ENCODE measurements at places on chromosomes 12 and 14.

DNA sequence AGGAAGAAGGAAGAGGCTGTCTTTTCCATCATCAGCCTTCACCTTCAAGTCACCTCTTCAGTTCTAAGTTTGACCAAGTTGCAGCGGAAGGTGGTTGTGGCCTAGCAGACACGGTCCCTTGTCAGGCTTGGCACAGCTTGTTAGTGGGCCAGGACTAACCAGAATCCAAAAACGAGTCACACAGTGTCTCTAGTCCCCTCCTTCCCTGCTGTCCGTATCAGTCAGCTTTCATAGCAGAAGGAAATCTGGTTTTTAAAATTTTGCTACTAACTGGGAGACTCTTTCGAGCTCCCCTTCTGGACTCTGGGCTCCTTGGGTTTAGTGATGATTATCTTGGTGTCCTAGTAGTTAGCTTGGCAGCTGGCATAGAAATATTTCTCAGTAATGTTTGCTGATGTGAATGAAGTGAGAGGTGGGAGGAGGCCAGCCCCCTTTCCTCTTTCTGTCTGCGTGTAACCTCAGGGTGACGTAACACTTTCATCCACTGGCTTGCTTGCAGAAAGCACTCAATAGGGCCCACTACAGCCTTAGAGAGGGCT is 3.8 kb downstream of the ETV6 start:
- DNase-seq: peak; percentile 78

DNA sequence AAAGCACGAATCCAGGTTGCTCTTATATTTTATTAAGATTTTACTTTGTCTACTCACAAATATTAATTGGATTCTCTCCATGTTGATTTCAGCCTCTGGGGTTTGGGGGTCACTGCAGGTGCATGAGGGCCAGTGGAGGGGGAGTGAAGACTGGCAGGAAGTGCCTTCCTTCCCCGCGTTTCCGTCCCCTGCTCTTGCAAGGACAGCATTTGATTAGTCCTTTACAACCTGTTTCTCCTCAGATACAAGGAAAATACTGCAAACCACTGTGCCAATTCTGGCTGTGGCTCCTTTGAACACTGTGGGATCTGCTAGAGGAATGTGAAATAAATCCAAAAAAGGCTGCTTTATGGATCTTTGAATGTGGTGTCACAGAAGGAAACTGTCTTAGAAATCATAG is 291.8 kb downstream of the ETNK1 start:
- DNase-seq: no peak

- DNase-seq: no peak
Observed at GRCh38 chr14:103367995-103368394, 17.2 kb upstream of the MARK3 start.

DNA sequence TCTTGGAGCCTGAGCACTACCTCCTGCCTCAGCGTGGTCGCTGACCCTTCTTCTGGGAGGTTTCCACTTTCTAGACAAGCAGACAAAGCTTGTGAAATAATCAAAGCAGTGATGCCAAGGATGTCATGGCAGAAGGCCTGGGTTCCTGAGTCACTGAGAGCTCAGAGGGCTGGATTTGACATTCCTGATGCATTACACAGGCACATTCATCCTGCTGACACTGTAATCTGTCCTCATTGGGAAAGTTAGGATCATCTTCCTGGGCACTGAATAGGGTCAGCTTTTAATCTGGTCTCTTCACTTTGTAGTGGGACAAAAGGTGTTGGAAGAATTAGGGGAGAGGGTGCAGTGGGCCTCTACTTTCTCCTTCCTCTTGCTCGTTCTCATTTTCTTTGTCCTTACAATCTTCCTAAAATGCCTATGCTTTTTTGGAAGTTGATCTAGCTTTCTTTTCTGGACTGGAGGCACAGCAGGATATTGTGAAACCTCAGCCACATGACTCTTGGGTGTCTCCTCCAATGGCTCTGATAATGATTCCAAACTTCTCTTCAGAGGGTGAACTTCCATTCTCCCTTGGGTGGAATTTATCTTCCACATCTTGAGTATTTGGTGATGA is 29.6 kb downstream of the EEA1 start:
- no peak for DNase-seq

DNA sequence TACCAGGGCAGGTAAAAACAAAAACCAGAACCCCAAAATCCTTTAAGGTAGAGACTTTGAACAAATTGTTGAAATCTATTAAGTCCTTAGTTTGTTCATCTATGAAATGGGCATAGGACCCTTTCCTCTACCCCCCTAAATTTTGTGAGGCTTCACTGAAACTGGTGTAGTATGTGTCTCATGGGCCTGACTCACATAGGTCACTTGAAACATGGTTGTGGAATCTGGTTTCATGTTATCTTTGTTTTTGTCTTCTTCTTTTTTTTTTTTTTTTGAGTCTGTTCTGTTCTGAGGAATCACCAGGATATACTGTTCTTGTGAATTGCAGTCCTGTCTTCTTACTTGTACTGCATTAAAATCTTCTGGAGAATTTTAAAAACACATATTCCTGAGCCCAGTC is 202.2 kb downstream of the KTN1 start:
- no peak for DNase-seq

DNA sequence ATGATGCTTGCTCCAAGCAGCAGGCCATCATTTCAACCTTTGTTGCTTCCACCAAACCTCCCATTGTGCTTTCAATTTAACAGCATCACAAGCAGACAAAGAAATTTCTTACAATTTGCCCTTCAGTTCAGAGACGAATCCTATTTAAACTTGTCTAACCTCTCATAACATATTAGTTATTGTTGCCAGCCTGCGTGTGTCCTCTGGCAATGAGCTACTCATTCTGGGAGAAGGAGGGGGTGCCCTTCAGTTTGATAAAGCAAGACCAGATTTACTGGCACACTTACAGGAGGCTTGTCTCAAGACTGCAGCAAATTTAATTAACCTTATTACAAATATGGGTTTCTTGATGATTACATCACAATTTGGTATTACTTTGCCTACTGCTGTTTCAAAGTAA is 203.6 kb upstream of the SOX5 start:
- no peak for DNase-seq

DNA sequence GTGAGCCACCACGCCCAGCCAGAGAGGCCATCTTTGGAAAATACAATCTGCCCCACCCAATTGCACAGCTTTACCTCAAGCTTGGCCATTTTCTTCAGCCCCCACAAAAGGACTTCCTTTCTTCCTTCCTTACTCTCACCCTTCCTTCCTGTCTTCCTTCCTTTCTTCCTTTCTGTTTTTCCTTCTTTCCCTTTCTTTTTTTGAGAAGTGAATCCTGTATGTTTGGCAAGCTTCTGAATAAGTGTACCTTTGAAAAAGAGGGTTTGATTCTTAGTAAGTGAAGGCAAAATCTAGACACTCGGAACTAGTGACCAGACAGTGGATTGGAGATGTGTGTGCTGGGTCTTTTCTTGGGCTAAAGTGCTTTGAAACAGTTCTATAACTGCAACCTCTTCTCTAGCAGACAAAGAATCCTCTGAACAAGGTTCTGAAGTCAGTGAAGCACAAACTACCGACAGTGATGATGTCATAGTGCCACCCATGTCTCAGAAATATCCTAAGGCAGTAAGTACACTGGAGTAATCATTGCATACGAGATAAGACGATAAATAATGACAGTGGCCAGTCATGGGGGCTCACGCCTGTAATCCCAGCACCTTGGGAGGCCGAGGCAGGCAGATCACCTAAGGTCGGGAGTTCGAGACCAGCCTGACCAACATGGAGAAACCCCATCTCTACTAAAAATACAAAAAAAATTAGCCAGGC is 49.5 kb downstream of the SUPT16H start:
- DNase-seq: no peak

GRCh38 chr14:103633391-103633790 is 4.4 kb downstream of the KLC1 start:
- no peak for DNase-seq

GRCh38 chr12:111616177-111616623 is 17.1 kb upstream of the ATXN2 start:
- no peak for DNase-seq

GRCh38 chr12:106747973-106748436 is 26.5 kb upstream of the RIC8B start:
- peak; percentile 7 for DNase-seq

DNA sequence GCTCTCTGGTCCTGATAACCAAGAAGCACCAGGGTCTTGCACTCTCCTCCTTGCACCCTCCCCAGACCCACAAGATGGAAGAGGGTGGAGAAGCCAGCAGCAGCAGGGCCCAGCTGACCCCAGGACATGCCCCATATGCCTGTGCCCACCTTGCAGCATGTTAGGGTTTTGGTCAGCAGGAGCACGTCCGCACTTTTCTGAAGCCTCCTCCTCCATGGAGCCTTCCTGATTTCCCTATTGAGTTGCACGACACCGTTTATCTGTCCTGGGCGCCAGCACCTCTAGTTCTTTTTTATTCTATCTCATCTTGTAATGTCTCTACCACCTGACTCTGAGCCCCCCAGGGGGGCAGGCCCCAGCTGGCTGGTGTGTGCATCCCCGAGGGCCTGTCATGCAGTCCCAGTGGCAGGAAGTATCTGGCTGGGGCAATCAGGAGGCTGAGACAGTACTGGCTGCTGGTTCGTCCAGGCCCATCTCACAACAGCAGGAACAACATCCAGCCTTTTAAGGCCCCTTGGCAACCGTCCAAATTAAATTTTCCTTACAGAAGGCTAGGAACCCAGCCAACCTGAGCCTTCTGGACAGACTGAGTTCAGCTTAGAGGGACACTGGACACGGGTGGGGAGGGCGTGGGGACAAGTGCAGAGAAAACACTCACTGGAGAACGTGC is 39.6 kb downstream of the CCDC85C start:
- DNase-seq: no peak

GRCh38 chr12:64893961-64894360 is 69.5 kb downstream of the TBC1D30 start:
- no peak for DNase-seq

DNA sequence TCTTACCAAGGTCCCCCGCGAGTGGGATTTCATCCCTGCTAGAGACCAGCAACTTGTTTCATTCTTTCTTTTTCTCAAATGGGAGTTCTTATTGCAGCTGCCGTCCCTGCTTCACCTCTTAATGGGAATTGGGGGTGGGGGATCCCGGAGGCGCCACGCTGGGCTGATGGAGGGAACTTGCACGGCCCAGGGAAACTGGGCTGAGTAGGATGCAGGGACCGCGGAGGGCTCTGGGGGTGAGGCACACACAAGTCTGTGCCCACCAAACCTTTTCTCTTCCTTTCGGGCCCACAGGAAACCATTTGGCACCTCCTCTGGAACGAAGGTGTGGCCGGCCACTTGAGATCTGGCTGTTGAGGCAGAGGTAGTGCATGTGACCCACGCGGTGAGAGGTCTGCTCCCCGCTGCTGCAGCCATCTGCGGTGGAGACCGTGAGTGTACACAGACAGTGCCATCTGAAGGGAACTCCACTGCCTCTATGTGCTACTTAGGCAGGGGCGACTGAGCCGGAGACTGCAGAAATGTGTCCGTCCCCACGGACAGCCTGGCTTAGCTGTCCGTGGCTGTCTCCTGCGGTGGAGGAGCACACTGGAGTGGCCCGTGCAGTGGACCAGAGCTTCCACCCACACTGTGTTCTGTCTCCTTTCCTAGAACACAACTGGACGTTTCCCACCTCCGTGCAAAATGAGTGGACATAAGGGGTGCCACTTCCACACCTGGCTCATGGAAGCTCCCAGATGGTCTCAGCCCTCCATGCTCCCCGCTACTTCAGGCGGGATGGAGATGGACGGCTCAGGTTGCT is 42.1 kb upstream of the TESC start:
- DNase-seq: no peak

- no peak for DNase-seq
Observed at GRCh38 chr12:106080041-106080790, 58.5 kb downstream of the NUAK1 start.

GRCh38 chr14:52473557-52473956 is 78.7 kb downstream of the TXNDC16 start:
- DNase-seq: peak; percentile 25

GRCh38 chr14:74462993-74463392 is 30.1 kb downstream of the NPC2 start:
- DNase-seq: no peak

DNA sequence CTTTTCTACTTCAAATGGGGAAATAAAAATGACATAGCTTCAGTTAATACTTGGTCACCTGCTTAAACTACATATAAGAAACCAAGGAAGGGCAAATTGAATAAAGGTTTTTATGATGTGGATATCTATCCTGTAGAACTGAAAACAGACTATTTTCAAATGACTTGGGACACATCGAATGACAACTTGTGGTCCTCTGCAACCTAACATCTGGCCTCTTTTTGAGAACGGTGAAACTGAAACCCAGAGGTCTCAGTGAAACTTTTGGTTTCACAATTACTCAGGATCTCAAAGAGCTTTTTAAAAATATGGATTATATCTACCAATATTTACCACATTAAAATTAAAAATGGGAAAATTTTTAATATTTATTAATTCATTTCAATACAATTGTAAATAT is 65.2 kb downstream of the PPP2R5E start:
- peak; percentile 88 for DNase-seq

DNA sequence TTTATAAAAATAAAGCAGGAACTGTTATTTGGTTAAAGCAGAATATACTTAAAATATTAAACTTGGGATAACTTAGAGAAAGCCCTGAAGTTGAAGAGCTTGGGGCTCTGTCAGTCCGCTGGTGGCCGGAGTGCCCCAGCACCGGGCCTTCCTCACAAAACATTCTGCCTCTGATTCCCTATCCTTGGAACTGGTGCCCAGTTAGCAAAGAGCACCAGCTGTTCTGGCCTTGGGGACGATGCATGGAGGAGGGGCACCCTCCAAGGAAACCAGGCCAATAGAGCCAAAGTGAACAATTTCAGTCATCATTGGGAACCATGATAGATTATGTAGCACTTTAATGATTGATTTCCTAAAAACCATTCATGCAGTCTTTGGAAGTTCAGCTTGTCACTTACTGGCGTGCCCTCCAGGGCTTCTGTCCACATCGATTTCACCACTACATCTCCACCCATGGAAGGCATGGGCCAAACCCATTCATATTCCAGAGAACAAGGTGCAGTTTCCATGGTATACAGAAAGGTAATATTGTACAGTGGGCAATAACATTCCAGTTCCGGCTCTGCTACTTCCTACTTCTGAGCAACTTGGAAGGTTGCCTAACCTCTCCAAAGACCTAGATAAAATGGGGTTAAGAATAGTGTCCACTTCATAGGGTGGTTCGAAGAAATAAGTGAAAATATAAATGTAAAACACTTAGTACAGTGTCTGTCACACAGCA is 145.9 kb downstream of the ETV6 start:
- no peak for DNase-seq

DNA sequence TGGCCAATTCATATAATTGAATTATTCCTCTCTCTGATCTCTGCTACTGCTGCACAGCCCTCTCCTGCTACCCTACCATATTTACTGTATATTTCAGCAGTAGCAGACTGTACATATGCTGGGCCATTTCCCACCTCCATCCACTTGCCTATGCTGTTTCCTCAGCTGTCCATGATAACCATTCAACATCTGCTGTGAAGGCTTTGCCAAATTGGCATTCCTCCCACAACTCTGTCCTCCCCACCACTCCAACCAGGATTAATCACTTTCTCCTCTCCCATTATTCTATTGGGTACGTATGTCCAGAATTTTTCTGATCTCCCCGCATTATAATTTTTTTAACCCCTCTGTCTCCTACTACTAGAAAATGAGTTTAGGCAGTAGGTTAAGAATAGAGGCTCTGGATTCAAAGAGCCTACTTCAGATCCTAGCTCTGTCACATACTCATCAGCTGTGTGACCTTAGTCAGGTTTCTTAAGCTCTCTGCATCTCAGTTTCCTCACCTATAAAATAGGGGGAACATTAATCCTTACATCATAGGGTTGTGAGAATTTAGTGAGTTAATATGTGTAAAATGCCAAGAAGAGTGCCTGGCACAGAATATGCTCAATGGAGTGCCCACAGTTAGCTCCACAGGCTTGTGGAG is 123.3 kb downstream of the KICS2 start:
- no peak for DNase-seq

GRCh38 chr12:107045186-107045585 is 48.2 kb downstream of the CRY1 start:
- no peak for DNase-seq
